NCI-H2107 (cell line): ENCODE measurements at places on chromosomes 11 and 22.

DNA sequence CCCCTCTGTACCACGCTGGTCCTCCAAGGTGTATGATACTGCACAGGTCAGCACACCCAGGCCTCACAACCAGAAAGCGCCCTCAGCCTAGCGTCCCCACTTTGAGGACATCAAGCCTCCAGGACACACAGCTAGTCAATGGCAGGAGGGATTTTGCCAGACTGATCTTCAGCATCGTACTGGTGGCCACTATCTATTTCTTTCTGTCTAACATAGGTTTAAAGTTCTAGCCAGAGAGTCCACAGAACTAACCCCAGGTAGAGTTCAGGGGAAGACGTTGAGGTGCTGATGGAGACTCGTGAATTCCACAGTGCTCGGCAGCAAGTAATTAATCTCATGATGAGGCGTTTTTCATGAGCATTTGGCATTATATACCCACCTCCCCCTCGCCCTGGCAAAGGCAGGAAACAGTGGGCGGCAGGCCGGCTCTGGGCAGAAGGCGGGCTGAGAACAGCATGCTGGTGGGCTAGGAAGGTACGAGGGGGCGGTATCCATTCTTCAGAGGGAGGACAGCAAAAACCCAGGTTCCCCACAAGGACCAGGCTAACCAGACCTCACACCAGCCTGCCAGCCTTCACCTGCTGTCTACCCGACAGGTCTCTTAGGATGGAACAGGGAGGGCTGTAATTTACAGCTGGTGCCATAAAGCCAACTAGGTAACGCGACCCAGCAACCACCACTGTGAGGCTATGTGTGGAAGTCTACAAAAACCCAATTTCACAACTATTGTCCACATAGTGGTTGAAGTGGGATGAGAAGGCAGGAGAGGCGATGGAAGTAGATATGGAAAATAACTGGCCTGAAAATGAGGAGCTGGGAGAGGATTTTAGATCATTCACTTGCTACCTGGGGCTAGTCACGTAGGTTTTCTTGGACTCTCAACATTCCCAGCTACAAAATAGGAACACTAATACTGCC lies 18.5 kb downstream of the MYH9 start:
- DNase-seq, result no peak

DNA sequence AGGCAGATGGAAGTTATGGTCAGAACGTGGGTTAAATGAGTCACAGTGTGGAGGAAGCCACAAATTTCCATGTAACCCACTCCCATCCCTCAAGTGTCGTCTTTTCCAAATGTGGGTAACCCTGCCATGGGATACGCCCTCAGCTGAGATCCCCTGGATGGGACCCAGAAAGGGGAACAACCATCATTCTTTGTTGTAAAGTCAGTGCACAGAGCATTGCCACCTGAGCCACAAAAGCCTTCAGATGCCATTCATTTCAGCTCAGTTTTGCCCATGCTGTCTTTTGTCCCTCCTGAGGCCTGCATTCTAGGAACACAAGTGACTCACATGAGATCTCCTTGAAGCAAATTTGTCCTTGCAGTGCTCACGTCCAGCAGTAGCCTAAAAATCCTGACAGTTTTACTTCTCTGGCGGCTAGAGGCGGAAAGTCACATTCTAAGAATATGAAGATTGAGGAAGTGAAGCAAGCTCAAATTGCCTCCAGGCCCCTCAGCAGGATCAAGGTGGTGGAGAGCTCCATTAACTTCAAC lies 30.6 kb downstream of the MMP13 start:
- no peak for DNase-seq

GRCh38 chr11:67366546-67366945 lies 6.9 kb downstream of the CLCF1 start:
- no peak for DNase-seq

DNA sequence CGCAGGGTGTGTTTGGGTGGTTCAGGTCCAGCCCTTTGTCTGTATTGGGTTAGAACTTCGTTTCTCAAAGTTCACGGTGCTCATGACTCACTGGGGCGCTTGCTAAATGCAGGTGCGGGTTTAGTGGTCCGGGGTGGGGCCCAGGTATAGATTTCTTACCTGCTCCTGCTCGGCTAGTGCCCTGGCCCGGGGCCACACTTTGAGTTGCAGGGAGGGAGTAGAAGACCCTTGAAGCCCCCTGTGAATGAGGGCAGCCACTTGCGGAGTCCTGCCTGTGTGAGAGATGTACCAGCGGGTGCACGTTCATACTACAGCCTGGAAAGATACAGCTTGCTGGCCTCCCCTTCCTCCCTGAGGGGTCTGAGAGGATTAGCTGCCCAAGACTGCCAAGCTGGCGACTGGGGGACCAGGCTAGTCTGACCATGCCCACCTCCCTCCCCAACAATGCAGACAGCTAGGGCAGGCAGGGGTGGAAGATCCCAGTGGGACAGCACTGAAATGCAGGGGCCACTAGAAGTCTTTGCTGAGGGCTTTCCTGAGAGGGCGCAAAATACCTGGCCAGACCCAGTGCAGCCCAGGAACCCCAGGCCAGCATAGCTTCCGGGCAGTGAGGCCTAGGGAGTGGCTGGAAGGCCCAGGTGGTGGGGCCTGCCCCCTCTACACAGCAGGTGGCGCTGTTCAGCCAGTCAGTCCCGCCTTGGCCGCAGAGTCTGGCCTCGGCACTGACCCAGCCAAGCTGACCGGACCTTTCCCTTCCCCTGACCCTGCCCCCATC lies 5.1 kb upstream of the MYRF start:
- DNase-seq, result no peak

DNA sequence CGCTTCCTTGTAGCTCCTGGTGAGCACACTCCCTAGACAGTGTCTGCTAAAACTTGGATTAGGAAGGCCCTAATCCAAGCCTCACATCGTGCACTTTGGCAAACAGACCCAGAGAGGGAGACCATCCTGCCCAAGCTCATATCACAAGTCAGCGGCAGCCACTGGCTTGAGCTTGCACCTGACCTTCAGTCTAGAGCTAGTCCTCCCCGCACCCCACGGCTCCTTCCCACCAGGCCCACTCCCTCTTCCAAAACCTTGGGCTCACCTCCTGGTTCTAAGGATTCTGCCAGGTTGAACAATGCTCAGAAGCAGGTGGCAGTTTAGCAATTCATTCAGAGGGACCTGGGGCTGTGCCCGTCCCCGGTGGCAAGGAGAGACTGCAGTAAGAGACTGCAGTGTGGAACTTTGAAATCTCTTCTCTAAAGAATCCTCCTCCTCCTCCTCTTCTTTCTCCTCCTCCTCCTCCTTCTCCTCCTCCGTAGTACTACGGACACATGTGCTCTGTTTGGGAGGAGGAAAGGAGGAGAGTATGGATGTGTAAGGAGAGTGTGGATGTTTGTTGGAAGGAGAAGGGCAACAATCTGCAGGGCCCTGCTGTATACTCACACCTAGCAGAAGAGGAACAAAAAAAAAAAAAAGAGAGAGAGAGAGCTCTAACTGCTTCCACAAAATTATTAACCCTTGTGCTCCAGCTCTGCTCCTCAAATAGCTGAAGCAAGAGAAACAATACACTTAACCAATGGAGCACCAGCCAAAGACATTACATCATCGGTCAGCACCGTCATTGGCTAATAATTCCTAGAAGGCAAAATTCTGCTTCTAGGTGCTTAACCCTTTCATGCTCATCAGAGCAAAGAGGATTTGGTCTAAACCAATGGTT lies 6.0 kb downstream of the SYN3 start:
- DNase-seq, result no peak

DNA sequence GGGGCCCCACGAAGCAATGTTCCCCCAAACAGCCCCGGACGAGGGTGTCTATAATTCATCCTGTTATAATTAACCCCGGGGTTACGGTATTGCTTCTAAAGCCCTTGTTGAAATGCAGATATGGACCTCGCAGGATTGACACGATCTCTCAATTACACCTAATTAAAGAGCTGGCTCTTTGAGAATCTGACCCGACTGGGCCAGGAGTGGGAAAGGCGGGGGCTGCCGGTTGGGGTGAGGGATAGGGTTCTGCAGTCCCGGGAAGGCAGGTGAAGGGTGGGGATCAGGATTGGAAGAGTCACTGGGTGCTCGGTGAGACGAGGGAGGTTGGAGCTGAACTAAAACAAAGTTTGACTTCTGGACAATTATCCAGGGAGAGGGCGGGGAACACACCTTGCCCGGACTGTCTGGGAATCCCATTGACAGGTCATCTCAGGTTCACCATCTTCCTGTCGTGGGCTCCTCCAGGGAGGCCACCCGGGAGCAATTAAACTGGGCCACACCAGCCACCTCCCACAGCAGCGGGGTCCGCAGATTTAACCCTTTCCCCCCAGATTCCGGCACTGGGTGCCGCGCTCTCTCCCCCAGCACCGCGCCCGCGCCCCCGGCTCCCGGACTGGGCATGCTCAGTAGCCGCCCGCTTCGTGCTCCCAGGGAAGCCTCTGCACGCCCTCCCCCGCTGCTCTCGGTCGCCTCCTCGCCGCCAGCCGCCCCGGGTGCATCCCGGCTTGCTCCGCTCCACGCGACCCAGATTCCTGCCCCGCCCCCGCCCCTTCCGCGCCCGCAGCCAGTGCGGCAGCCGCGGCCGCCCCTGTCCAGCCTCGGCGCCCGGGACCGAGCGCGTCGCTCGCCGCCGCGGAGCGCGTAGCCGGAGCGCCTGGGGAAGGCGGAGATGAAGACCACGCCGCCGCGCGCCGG lies at the start of gene ELMOD1:
TSS of gene ELMOD1 (plus strand) at position 688 of the 918 bp plus-strand sequence. CDS start 27,043 bp downstream, outside the sequence.
- DNase-seq, result no peak

DNA sequence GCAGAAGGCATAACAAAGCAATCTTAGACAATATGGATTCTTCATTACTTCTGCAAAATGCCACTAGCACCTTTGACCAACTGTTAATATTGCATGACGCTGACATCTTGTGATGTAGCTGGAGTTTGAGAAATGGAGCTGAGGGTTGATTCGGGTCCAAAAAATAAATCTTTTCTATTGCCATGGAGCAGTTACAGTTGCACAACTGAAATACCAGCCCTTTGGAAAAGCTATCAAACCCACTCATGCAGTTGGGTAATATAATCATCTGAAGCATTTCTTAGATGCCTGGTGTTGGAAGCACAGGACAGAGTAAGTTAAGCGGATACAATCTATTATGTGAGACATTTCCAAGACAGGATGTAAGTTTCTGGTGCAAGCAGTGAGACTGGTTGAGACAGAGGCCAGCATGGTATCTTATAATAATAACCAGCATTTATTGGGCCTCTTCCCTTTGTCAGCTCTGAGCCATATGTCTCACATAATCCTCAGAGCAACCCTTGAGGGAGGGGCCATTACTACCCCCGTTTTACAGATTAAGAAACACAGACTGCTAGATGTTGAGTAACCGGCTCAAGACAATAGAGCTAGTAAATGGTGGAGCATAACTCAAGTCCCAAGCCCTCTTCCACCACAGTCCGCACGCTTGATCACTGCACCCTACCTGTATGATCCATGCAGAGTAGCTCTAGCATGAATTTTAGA lies 74.9 kb upstream of the CAPRIN1 start:
- DNase-seq, result no peak

- no peak for DNase-seq
Measured at GRCh38 chr22:45462034-45462655, 40.5 kb upstream of the FBLN1 start.

DNA sequence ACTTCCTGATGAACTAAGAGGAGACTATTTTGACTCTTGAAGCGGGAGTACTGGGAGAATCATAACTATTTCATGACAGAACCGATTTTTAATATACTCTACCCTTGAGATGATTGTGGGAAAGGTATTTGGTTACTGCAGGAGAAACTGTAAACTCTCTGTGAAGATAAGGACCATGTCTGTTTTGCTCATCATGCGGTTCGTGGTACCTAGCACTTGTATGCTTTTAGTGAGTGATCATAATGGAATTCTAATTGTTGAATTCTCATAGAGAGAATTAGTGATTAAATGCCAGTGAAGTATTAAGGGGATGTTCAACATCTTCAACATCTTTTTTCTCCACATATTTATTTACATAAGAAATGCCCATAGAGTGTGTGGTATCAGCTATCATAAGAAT lies 11.4 kb downstream of the AASDHPPT start:
- DNase-seq, result no peak

DNA sequence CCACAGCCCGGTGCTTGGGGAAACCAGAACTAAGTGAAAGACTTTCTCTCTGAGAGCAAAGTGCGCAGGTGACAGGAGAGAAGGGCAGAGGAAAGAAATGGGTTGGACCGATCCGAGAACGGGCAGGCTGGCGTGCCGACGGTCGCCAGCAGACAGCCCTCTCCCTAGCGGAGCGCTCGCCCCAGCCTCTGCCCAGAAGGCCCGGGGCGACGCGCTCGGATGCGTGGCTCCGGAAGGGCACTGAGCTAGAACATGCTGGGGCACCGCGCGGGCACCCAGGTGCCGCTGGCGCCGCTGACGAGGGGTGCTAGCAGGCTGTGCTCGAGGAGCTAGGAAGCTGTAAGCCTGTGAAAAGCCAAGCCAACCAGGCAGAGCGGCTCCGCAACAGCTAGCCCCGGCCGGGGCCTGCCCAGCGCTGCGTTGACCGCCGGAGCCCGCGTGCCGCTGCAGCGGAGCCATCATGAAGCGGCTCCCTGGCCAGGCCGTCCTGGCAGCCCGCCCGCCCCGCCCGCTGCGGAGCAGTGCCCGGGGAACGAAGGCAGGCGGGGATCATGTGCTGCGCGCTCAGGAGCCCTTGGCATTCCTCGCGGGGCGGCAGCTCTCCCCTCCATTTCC lies 22.1 kb upstream of the RRAS2 start:
- no peak for DNase-seq

DNA sequence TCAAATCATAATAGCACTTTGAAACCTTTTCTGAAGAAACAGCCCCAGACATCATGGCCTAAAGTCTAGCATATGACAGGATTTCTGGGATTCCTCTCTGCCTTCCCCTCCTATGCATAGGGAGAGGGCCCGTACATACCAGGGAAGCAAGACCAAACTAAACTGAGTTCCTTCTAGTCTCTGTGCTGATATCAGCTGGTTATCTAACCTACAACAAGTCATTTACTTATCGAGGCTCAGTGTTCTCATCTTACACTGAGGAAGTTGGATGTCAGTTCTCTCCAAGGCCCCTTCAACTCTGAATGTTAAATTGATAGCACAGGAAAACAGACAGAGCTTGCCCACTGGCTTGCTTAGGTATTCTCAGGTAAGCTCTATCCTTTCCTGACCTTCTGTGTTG lies 17.0 kb upstream of the GRIK4 start:
- no peak for DNase-seq

DNA sequence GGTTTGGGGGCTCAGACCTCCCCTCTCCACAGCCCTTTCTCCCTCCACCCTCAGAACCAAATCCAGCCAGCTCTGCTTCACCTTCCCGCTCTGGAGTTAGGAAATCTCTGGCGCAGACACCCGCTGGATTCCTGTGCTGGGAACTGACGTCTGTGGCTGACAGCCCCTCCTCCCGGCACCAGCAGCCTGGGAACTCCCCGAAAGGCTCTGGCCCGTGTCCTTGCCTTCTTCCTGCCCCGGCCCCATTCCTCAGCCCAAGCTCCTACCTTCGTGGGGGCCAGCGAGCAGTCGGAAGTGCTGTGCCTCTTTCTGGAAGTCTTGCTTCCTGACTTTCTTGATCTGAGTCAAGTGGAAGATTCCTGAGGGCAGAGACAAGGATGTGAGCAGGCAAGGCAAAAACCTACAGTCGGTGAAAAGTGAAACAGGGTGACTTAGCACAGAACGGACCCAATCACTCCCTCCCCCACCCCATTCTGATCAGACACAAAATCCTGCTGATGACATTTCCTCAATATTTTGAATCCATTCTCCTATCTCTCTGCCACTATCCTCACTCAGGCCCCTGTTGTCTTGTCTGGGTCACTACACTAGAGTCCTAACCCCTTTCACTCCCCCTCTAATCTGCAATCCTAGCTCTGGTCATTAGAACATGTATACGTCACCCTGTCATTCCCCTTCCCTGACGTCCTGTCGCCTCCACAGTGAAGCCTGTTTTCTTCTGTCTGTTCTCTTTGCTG lies 34.1 kb downstream of the CHRDL2 start:
- no peak for DNase-seq

GRCh38 chr11:110858547-110858921 lies 146.3 kb upstream of the ARHGAP20 start:
- DNase-seq, result no peak
